Upper lobe of left lung (tissue), 6 donors: ENCODE measurements at places on chromosomes 4 and X. TPM values are rescaled to one million over a fixed set of nuclear protein-coding genes. Genes with fewer than 3 reads are reported as not detected.
A peak's percentile ranks its signal among the peaks of the same experiment; 100 is the strongest.

The STAP1 gene
- 0.89 TPM for total RNA-seq

GRCh38 chr4:109998867-109999584 is 86.3 kb downstream of the EGF start:
- no peak overlapping the region for H3K4me3 ChIP-seq
- DNase-seq: no peak
- H3K4me1 ChIP-seq: no peaks in the 10 kb centered on the region
- no peaks in the 10 kb centered on the region for H3K36me3 ChIP-seq
- H3K27ac ChIP-seq: no peak overlapping the region

- H3K27ac ChIP-seq: no peak overlapping the region
- no peak for DNase-seq
- no peaks in the 10 kb centered on the region for H3K27me3 ChIP-seq
- no peak overlapping the region for H3K4me3 ChIP-seq
- H3K4me1 ChIP-seq: peaks cover 8% of the 10 kb centered on the region
Measured at GRCh38 chr4:25310066-25310802, 2.3 kb upstream of the ZCCHC4 start.

DNA sequence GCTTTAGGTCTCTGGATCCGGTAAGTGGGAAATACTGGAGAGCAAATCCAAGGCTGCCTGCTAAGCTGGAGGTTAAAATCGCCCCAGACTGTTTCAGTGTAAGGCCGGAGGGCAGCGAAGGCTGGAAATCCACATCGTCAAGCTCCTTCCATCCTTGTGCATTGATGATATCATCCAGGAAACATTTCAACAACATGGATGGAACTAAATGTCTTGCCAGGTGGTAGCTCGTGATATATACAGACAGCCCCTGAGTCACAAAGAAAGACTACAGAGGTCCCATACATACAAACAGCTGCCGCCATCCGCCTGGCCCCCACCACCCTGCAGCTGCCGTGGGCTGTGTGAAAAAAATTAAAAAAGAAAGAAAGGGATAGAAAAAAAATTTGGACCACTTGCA is 148.9 kb upstream of the RBPJ start:
- H3K36me3 ChIP-seq: no peaks in the 10 kb centered on the region
- no peak overlapping the region for H3K27ac ChIP-seq
- no peaks in the 10 kb centered on the region for H3K4me1 ChIP-seq
- DNase-seq: no peak
- no peaks in the 10 kb centered on the region for H3K27me3 ChIP-seq
- H3K4me3 ChIP-seq: no peak overlapping the region

The ASB12 gene
- not detected for total RNA-seq

DNA sequence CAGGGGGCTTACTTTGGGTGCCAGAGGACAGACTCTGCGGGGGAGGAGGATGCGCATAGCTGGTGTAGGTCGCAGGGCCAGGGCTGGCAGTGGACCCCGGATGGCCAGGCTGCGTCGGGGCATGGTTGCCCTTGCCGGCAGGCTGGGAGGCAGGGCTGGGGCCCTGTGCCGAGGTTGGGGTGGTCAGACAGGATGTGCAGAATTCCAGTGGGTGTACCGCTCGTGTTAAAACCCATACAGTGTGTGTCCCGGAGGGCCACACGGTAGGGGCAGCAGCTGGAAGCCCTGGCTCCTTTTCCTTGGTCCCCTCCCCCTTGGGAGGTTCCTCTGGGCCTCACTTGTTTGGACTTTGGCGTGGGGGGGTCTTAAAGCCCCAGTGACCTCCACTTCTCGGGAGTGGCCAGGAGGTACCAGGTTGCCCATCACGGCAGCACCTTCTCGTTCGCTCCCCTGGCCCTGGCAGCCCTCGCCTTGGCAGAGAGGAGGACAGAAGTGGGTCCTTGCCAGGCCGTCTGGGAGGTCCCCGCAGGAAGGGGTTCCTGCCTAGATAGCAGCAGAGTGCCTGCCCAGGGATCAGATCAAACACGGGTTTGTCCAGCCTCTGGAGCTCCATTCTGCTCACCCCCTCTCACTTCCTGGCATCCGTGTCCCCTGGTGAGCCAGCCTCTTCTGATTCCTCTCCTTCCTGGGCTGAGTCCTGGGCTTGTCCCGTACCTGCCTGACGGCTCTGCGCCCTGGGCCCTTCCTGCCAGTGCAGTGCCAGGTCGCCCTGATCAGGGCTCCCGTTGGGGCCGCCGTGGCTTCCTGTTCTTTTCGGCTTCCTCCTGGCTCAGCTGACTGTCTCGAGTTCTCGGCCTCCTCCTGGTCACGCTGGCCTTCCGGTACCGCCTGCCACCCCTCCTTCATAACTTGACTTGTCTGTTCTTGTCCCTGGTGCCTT is 56.7 kb upstream of the HGFAC start:
- peak overlapping the region; percentile 24 for H3K4me3 ChIP-seq
- peak overlapping the region; percentile 81 for H3K27ac ChIP-seq
- no peaks in the 10 kb centered on the region for H3K36me3 ChIP-seq
- peak; percentile 83 for DNase-seq
- H3K4me1 ChIP-seq: peaks cover 26% of the 10 kb centered on the region
- H3K27me3 ChIP-seq: no peaks in the 10 kb centered on the region

The PRSS12 gene
- 22.8 TPM for total RNA-seq

- H3K27me3 ChIP-seq: no peaks in the 10 kb centered on the region
- H3K27ac ChIP-seq: no peak overlapping the region
- no peaks in the 10 kb centered on the region for H3K4me1 ChIP-seq
- no peak overlapping the region for H3K4me3 ChIP-seq
- H3K36me3 ChIP-seq: no peaks in the 10 kb centered on the region
Measured at GRCh38 chrX:77977518-77977917, 8.1 kb upstream of the PGAM4 start.

GRCh38 chrX:155216940-155217440 is 730 bp downstream of the VBP1 start:
- H3K4me1 ChIP-seq: no peaks in the 10 kb centered on the region
- H3K27me3 ChIP-seq: no peaks in the 10 kb centered on the region
- peak overlapping the region; percentile 91 for H3K27ac ChIP-seq
- no peak for DNase-seq
- H3K36me3 ChIP-seq: no peaks in the 10 kb centered on the region
- H3K4me3 ChIP-seq: peak overlapping the region; percentile 65
